ENCODE measurements at places on chromosomes 11 and 22. TPM values are rescaled to one million over a fixed set of nuclear protein-coding genes. Genes with fewer than 3 reads are reported as not detected.

APOBEC3A gene
- total RNA-seq: not detected

SIAE gene
- 8.2 TPM for total RNA-seq

CXCR5 gene
- 0.83 TPM for total RNA-seq

KREMEN1 gene
- not detected for total RNA-seq

FADD gene
- 39.8 TPM for total RNA-seq

SCO2 gene
- total RNA-seq: 7.0 TPM

NELL1 gene
- not detected for total RNA-seq
